ENCODE measurements at places on chromosomes 6 and 20.

GRCh38 chr20:19015351-19016139 lies 196.9 kb upstream of the SLC24A3 start:
- DNase-seq, result no peak

DNA sequence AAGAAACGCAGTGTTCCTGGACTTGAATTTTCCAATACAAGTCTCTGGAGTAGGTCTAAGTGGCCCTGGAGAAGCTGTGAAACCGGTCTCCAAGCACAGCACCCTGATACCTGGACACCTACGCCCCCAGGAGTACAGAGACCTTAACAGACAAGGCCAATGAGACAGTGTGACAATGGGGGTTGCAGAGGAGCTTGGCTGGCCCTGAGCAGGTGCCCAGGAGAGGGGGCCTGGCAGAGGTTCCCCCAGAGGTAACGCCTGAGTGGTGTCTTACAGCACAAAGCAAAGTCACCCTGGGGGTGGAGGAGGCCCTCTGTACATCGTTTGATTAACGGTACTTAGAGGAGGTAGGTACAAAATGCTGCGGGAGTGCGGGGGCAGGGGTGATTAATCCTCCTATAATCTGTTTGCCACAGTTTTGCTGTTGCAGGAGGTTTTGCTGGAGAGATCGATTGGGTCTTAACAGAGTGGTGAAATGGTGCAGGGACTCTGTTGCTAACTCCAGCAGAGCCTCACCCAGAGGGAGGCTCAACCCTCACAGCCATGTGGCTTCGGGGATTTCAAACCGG lies 37.3 kb upstream of the APCDD1L start:
- DNase-seq, result no peak

DNA sequence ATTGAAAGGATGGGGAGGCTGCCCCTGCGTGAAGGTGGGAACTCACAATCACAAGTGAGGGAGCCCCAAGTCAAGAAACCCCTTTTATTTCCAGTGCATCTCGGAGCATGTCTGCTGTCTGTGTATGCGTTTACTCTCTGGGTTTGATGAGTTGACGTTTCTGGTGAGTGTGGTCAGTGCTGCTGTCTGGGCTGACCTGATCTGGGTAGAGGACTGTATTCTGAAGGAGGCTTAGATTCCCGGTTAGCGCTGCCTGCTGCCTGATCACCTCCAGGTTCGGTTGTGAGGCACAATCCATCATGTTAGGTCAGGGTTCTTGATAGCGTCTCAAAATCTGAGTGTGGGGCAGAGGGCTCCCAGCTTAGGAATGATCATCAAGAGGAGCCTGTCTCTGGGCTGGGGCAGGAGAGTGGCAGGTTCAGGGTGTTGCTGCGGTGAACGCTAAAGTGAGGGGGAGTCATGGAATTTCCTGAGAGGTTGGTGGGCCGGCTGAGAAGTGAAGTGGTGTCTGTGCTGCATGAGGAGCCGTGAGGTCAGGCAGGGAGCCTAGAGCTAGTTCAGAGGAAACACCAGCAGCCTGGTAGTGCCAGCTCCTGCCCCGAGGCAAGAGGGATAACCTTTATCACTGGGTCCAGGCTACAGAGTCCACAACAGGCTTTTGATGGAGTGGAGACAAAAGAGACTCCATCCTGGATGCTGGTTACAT lies 225.3 kb upstream of the CST7 start:
- no peak for DNase-seq

DNA sequence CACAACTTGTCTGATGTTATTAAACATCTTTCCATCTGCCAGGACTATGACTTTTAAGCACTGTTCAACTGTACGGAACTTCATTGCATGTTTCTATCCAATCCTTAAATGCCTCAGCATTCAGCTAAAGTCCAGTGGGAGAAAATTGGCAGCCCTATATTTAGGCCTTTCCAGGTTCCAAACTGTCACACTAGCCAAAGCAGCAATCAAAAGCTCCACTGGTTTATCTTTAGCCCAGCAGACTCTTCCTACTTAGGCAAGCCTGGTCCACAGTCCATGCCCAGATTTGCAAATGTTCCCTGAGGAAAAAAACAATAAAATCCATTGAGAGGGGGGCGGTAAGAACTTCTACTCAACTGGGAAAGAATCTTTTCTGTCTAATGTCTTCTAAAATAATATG lies 349.1 kb upstream of the GJE1 start:
- DNase-seq, result no peak

DNA sequence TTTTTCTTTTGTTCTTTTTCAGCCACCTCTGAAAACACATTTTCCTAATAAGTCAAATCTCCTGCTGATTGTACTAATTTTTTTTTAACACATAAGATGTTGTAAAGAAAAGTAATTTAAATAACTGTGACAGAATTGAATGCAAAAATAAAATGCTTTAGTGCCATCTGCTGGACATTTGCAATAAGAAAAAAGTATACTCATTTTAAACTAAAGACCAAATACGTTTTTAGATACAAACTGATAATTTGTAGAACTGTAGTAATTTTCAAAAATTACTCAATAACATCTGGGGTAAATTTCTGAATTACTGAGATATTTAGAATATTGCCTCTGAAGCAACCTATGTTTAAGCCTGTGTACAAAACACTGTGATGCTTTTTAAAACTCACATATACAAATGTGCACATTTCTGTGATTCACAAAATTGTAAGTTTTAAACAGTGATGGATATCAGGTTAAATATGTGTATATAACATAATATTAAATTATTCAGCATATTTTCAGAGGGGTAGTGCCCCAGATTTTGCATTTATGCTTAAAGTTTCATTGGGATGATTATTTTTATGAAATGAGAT lies 198.7 kb downstream of the RIMS1 start:
- no peak for DNase-seq

- no peak for DNase-seq
Measured at GRCh38 chr6:26309731-26310142, 55.3 kb upstream of the BTN3A2 start.

DNA sequence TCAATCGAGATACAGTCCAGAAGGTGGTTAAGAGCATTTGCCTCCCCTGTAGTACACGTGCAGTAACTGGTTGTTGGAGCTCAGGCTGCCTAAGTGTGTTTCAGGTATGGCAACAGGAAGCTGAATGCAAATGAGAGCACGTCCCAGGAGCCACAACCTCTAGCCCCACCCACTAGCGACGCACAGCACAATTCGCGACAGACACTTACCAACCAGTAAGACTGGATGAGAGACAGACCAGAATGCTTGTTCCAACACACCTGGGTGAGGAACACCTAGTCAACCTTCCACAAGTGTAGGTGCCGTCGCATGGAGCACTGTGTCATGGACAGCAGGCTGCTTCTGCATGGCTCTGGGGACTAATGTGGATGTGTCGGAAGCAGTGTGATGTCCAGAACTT lies 7.2 kb upstream of the SERPINB1 start:
- DNase-seq, result peak; percentile 53

- DNase-seq, result no peak
Measured at GRCh38 chr6:151847064-151847463, 39.6 kb downstream of the ESR1 start.

DNA sequence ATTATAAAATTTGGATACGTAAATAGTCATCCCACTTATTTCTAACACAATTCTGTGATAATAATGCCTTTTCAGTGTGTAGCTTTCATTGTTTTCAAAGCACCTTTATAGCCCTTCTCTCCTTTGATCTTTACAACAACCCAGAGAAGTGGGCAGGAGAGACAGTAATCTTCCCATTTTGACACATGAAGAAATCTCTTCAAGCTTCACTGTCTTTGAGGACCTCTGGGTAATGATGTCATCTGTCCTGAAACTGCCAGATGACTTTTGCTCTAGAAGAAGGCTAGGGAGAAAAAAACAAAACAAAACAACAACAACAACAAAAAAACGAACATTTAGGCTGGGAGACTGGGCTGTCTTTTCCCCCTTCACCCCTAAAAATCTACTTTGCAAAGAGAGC lies 203.0 kb downstream of the KCNQ5 start:
- DNase-seq, result no peak

DNA sequence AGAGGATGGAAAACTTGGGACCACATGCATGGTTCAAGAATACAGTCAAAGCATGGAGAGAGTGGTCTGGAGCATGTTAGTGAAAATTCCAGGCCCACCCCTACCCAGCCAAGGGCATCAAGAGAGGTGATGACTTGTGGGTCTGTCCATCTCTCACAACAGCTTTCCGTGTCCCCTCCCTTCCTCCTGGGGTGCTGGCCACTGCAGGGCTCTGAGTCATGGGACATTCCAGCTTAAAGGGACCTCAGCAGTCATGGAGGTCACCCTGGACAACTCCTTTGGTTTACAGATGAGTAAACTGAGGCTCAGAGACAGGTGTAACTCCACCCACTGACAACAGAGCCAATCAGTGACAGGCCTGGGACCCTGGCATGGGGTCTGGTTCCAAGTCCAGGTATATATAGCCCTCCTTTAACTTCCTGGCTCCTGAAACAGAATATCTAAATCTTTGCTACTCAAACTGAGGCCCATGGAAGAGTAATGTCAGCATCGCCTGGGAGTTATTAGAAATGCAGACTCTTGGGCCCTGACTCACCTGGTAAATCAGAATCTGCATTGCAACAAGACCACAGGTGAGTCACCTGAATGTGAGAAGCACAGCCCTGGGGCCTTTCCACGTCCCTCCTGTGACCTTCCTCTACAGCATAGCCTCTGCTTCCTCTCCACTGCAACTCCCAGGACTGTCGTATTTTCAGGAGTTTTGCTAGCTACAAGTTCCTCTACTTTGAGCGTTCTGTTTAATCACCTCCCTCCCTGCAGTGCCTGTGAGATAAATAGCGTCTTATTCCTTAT lies 170.2 kb downstream of the ZDHHC14 start:
- DNase-seq, result no peak

- no peak for DNase-seq
Measured at GRCh38 chr6:104402572-104402971, 457.1 kb downstream of the HACE1 start.

DNA sequence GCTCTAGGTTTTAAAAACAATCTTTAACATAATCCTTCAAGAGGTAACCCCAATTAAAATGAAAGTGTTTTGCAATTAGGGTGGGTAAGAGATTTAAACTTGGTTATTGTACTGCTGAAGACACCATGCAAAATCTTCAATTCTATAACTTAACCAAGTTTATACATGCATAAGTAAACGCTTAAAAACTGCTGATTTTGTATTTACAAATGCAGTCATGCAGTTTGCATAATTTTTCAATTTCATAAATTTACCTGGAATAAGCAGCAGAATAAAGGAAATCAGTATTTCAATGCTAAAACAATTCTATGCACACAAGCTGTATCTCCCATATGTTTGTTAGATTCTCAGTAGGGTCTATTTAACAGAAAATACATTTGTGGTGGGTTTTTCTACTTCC lies 22.9 kb downstream of the SSR1 start:
- no peak for DNase-seq

GRCh38 chr6:90315986-90316385 lies 19.3 kb upstream of the BACH2 start:
- DNase-seq, result no peak

DNA sequence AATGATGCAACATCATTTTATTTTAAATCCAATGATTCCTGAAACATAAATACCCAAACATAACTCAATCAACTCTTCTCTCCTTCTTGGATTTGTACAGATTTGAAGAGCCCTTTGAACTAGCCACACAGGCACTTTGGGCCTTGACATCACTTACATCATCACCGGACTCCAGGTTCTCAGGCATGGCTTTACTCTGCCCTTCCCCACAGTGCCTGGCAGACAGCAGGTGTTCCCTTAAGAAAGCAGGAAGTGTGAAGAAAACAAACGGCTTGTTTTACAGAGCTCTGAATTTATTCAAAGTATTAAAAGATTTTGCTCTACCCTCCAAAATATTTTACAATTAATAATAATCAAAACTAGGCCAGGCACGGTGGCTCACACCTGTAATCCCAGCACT lies 54.8 kb upstream of the GCM1 start:
- DNase-seq, result no peak

DNA sequence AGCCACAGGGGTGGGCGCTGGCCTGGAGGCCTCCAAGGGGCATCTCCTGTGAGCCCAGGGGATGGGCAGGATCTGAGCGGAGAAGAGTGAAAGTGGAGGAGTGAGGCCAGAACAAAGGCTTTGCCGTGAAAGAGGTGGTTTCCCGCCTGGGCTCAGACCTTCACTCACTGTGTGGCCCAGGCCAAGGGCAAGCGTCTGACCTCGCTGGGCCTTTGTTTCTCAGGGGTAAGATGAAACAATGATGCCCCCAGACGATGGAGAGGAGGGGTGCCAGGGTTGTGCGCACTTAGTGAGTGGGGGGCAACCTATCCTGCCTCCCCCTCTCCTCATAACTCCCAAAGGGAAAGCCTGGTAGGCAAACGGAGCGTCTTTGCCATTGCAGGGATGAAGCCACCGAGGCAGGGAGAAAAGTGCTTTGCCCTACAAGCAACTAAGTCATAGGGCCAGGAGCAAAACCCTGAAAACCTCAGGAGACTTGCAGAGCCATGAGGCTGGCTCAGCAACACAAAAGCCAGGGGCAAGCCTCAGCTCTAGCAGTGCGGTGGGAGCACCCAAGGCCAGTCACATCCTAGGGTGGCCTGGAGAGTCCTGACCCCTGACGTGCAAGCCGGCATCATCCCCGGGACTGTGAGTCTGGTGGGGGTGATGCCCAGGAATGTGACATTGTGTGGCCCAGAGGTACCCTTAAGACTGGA lies 897 bp upstream of the STMN3 start:
- DNase-seq, result no peak

DNA sequence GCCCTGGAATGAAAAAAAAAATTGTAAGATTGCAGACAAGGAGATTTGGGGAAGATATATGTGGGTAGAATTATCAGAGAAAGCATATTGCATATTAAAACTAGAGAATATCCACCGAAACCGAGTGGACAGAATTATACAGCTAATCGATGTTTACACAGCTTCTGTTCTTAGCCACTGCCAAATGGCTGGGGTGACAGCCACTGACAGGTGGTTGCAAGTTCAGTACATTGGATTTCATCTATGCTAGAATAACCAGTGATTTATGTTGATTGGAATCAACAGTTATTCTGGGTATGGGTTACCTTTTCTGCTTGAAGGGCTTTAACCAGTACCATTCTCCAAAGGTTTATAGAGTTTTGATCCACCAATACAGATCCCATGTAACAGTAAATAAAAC lies 48.4 kb upstream of the THEMIS start:
- no peak for DNase-seq

GRCh38 chr20:50868509-50869495 lies 62.4 kb downstream of the ADNP start:
- DNase-seq, result no peak

All from stimulated activated CD8-positive, alpha-beta memory T cell treated with anti-CD3 and anti-CD28 coated beads, Interleukin-2, amount 100 ng/mL, for 1 hour (primary cell).